ENCODE measurements at places on chromosomes 11 and 22. TPM values are rescaled to one million over a fixed set of nuclear protein-coding genes. Genes with fewer than 3 reads are reported as not detected.

SF3B2 gene
- 182 TPM for total RNA-seq

MMP11 gene
- total RNA-seq = 2.4 TPM

ME3 gene
- total RNA-seq = 10.6 TPM

SNX15 gene
- total RNA-seq = 13.9 TPM

CYP2D6 gene
- total RNA-seq = 7.4 TPM

- H3K27ac ChIP-seq = no peak overlapping the region
- H3K4me1 ChIP-seq = peaks cover 7% of the 10 kb centered on the region
- no peak overlapping the region for H3K4me3 ChIP-seq
- no peak for DNase-seq
- no peaks in the 10 kb centered on the region for H3K36me3 ChIP-seq
Measured at GRCh38 chr11:36565031-36565610, 2.7 kb upstream of the RAG1 start.

DNA sequence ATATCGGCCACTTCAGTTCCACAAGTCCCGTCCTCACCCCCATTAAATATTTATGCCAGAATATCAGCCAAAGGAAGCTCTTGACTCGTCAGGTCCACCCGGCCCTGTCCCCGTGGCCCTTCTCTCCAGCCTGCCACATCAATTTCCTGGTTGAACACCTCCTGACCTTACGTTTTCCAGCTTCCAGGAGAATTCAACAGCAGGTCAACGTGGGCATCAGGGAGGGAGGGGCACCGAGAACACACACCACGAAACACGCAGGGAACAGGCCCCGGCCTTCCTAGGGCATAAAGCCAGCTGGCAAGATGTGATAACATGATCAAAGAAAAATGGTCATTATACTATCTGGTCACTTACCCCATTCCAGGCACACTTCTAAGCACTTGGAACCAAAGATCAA lies 15.3 kb downstream of the SULT4A1 start:
- no peaks in the 10 kb centered on the region for H3K36me3 ChIP-seq
- H3K4me3 ChIP-seq = no peak overlapping the region
- H3K27ac ChIP-seq = no peak overlapping the region
- H3K27me3 ChIP-seq = peaks cover 7% of the 10 kb centered on the region

- no peak for DNase-seq
- H3K4me1 ChIP-seq = no peaks in the 10 kb centered on the region
- H3K27ac ChIP-seq = no peak overlapping the region
- H3K27me3 ChIP-seq = no peaks in the 10 kb centered on the region
- H3K4me3 ChIP-seq = no peak overlapping the region
Measured at GRCh38 chr11:128790196-128790595, 76.9 kb downstream of the KCNJ1 start.

DNA sequence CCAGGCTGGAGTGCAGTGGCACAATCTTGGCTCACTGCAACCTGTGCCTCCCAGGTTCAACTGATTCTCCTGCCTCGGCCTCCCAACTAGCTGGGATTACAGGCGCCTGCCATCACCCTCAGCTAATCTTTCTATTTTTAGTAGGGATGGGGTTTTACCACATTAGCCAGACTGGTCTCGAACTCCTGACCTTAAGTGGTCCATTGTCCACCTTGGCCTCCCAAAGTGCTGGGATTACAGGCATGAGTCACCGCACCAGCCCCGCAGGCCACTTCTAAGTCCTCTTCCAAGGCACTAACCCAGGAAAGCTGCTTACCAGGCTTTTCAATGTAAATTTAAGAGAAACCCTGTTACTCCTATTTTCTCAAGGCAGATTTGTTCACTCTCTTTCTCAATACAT lies 50.4 kb downstream of the DENND5A start:
- DNase-seq = no peak
- no peak overlapping the region for H3K4me3 ChIP-seq
- H3K27ac ChIP-seq = no peak overlapping the region

GRCh38 chr11:97454988-97455387 lies 1065.2 kb downstream of the JRKL start:
- H3K36me3 ChIP-seq = no peaks in the 10 kb centered on the region
- no peak for DNase-seq
- no peak overlapping the region for H3K27ac ChIP-seq
- no peaks in the 10 kb centered on the region for H3K27me3 ChIP-seq
- no peak overlapping the region for H3K4me3 ChIP-seq
- no peaks in the 10 kb centered on the region for H3K4me1 ChIP-seq

GRCh38 chr11:19673924-19674729 lies 38.5 kb upstream of the NAV2 start:
- no peaks in the 10 kb centered on the region for H3K4me1 ChIP-seq
- no peak for DNase-seq
- H3K27me3 ChIP-seq = no peaks in the 10 kb centered on the region
- no peaks in the 10 kb centered on the region for H3K36me3 ChIP-seq
- H3K4me3 ChIP-seq = no peak overlapping the region

GRCh38 chr11:117928446-117929141 lies 608 bp downstream of the TMPRSS13 start:
- peaks cover 35% of the 10 kb centered on the region for H3K4me1 ChIP-seq
- DNase-seq = no peak
- no peak overlapping the region for H3K27ac ChIP-seq
- no peaks in the 10 kb centered on the region for H3K27me3 ChIP-seq
- H3K4me3 ChIP-seq = no peak overlapping the region

- no peak for DNase-seq
- H3K36me3 ChIP-seq = no peaks in the 10 kb centered on the region
- no peak overlapping the region for H3K27ac ChIP-seq
- H3K4me3 ChIP-seq = no peak overlapping the region
Measured at GRCh38 chr11:11068113-11068512, 210.3 kb upstream of the ZBED5 start.
